Forelimb muscle (tissue), 1 donor: ENCODE measurements at places on chromosomes 5 and 9. TPM values are rescaled to one million over a fixed set of nuclear protein-coding genes. Genes with fewer than 3 reads are reported as not detected.
A peak's percentile ranks its signal among the peaks of the same experiment; 100 is the strongest.

Gene NUTM2G
- 0.82 TPM for polyA plus RNA-seq

GRCh38 chr5:102617191-102618187 lies 118.7 kb upstream of the SLCO6A1 start:
- DNase-seq = peak; percentile 19

GRCh38 chr5:133015466-133015865 lies 10.9 kb downstream of the ZCCHC10 start:
- no peak for DNase-seq

DNA sequence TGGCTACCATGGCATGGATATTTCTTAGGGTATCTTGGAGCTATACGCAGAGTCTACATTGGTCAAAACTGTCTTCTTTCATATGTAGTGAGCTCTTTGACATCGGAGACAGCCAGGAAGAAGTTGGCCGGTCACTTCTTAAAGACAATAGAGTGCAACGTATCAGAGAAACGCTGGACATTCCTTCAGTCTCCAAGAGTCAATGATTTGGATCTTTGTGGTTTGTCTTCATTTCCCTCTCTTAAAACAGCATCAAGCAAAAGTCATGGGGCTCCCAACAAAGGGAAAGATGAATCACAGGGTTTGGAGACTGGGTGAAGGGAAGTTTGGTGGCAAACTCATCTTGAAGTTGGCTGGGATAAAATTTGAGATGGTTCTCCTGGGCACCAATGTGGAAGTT lies 320.1 kb downstream of the AGTPBP1 start:
- no peak for DNase-seq

DNA sequence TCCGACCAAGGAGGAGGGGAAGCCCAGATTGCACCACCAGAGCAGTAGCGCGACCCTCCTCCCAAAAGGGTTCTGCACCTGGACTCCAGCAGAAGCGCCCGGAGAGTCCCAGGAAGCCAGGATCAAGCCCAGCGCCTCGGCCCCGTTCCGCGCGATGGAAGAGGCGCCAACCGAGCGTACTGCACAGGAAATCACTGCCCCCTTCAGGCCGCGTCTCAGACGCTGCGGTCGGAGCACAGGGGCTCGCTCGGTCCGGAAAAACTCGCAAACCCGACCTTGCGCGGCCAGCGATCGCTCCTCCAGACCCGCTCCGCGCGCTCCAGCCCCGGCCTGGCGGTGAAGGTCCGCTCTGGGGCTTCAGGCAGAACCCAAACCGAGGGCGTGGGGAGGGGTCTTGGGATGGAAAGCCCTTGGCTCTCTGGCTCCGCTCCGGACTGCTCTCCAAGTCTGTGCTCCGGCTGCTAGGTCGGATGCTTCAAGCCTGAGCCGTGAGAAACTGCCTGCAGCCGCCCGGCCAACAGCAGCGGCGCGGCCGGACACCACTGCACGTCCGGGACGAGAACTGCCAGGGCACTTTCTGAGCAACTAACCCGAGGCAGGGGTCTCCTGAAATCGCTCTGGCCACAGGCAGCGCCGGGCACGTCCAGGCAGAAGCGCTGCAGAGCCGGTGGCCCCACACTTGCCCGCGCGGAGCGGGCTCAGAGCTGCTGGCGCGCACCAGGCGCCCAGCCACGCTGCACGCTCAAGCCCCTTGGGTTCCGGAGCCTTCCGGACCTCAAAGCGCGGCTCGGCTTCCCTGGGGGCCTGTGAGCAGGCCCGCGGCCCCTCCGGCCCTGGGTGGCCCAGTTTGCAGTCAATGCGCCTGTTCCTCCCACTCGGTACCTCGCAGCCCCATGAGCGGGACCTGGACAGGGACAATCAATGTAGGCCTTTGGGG lies 1.3 kb downstream of the GABBR2 start:
- DNase-seq = peak; percentile 25

DNA sequence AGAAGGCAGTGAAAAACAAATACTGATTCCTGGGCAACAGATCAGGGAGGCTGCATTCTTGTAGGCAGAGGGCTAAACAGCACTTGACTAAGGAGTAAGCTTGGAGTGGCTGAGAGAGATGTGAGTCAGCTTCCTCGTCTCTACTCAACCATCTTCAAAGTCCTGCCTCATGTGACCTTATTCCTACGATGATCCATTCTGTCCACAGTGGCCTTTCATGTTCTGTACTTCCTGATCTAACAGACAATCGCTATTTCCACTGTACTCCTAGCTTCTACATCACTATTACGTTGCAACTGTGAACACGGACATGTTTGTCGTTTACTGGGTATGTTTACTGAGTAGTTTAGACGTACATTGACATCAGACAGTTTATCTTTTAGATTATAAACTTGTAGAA lies 365.4 kb downstream of the ARL15 start:
- DNase-seq = no peak
